Breast epithelium (tissue), 4 donors: ENCODE measurements at places on chromosomes 1 and 21.
A peak's percentile ranks its signal among the peaks of the same experiment; 100 is the strongest.

DNA sequence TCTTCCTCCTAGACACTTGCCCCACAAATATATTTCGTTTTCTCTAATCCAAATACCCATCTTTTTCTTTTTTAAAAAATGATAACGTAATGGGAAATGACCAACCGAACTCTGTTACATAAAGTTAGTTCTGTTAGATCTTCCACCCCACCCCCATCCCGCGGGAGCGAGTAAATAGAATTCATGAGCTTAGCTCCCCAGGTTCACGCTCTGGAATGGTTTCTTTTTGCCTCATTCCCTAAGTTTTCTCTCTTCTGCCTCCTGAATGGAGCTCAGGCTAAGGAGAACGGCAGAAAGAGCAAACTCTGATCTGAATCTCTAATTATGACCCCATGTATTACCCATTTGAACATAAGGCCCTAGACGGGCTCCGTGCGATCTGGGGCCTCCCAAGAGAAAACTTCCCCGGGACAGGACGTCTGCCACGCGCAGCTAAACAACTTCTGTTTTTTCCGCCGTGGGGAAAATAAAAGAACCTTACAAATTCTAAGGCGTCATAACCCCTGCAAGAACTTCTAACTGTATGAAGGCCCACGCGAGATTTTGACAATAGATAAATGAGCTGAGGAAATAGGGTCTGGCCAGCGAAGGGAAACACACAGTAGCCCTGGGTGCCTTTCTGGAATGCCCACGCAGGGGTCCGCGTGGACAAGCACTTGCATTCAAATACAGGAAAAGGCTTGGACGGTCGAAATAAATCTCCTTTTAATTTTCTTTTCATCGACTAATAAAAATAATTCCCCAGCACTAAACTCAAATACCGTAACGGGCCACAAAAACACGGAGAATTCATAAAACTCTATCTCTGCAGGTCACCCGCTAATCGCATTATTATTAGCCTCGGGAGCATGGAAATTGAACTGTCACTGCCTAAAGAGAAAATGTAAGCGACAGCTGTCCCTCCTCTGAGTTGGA lies 2.2 kb downstream of the TBX15 start:
- DNase-seq: no peak
- H3K4me3 ChIP-seq: peak overlapping the region; percentile 57
- H3K27ac ChIP-seq: peak overlapping the region; percentile 82

GRCh38 chr1:65489481-65489880 lies 69.0 kb downstream of the LEPR start:
- H3K4me3 ChIP-seq: no peak overlapping the region
- H3K27me3 ChIP-seq: no peaks in the 10 kb centered on the region
- H3K27ac ChIP-seq: no peak overlapping the region

- H3K4me3 ChIP-seq: no peak overlapping the region
- DNase-seq: no peak
- H3K4me1 ChIP-seq: no peaks in the 10 kb centered on the region
- no peak overlapping the region for H3K27ac ChIP-seq
- no peaks in the 10 kb centered on the region for H3K36me3 ChIP-seq
These were observed 77.2 kb downstream of the ADGRL2 start for GRCh38 chr1:81877940-81878339.

DNA sequence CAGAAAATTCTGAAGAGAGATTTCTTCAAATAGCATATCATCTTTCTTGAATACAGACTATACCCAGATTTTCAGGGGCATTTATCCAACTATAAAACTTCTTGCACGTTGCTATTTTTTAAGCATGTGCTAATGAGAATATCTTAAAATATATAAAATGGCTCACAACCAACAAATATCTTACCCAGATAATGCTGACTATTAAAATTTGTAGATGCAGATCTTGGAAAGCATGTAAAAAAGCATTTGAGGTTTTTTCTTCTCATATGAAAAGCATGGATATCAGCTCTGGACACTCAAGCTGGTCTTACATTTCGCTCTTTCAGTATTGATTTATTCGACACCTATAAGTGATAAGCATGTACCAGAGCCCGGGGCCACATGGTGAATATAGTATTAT lies 1187.7 kb upstream of the ADGRL4 start:
- H3K4me3 ChIP-seq: no peak overlapping the region
- H3K27me3 ChIP-seq: no peaks in the 10 kb centered on the region
- DNase-seq: no peak
- H3K27ac ChIP-seq: no peak overlapping the region
- H3K4me1 ChIP-seq: no peaks in the 10 kb centered on the region

DNA sequence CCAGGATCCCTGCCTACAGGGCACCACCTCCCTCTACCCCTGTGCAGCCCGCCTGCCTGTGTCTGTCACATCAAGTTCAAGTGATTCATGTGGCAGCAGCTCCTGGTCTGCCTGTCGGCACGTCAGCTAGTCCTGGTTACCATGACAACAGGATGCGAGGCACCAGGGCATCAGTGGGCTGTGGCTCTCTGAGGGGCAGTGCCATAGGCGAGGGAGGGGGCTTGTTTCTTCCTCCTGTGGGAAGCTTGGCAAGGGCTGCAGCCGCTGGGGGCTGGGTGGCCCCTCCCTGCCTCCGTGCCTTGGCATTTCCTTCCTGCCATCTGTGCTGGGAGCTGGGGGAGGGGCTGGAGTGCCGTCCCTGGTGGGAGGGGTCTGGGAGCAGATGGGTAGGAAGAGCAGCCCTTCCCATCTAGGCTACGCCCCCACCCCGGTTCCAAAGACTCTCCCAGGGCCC lies 43.1 kb downstream of the FOXO6 start:
- no peak for DNase-seq
- no peak overlapping the region for H3K27ac ChIP-seq
- no peaks in the 10 kb centered on the region for H3K4me1 ChIP-seq
- no peaks in the 10 kb centered on the region for H3K27me3 ChIP-seq
